SW480 (cell line): ENCODE measurements at places on chromosomes 2 and 18.

DNA sequence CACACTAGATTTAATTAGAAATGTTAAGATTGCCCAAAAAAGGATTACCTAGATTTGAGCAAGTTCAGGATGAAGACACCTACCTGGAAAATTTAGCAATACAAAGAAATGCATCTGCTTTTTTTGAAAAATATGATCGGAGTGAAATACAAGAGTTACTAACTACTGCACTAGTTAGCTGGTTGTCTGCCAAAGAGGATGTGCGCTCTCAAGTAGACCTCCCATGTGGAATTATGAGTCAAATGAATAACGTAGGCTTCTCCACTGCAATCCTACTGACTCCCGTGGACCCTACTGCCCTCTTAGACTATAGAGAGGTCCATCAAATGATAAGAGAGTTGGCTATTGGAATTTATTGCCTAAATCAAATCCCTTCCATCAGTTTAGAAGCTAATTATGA lies 2.0 kb downstream of the ANKAR start:
- DNase-seq, result no peak

DNA sequence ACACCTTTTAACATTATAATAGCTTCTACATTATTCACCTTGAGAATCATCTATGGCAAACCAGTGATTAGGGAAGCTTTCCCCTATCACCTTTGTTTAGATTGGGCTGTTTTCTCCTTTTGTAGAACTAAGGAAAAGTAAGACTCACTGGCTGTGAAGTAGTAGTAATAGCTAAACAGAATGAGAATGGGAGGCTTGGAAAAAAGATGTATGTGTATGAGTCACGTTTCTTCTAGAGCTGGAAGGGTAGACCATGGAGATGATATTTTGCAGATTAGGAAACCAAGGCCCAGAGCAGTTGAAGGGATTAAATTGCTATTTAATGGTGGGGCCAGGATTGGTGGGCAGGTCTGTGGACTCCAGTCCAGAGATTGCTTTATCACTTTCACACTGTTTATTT lies 214.5 kb downstream of the MCFD2 start:
- DNase-seq, result no peak

GRCh38 chr2:70360661-70361270 lies 58.9 kb upstream of the FAM136A start:
- DNase-seq, result peak; percentile 95

GRCh38 chr2:168662651-168663208 lies 139.7 kb upstream of the NOSTRIN start:
- peak; percentile 11 for DNase-seq

GRCh38 chr18:48851599-48851960 lies 99.2 kb downstream of the SMAD7 start:
- no peak for DNase-seq

DNA sequence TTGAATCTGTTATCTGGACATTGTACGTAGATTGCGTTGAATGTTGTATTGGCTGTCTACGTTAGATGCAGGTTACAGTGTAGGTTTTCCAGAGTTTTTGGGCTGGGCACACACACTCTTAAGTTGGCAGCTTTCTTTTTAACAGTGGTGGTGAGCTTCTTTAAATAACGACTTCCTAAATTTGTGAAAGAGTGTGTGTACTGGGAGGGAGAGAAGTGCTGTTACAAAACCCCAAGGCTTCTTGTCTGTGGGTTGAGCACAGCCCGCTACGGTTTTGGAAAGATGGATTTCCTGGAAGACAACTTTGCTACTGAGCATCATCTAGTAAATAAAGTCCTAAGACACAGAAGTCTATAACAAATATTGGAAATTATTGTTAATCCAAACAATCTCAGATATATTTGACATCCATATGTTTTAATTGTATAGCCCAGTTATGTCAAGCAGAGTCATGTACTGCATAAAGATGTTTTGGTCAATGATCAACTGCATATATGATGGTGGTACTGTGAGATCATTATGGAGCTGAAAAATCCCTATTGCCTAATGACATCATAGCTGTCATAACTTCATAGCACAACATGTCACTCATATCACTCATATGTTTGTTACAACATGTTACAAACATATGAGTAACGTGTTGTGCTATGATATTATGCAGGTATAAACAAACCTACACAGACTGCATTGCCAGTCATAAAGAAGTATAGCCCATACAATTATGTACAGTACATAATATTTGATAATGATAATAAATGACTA lies 7.9 kb upstream of the THUMPD2 start:
- DNase-seq, result no peak

GRCh38 chr2:104521247-104521646 lies 332.7 kb upstream of the POU3F3 start:
- DNase-seq, result peak; percentile 35

DNA sequence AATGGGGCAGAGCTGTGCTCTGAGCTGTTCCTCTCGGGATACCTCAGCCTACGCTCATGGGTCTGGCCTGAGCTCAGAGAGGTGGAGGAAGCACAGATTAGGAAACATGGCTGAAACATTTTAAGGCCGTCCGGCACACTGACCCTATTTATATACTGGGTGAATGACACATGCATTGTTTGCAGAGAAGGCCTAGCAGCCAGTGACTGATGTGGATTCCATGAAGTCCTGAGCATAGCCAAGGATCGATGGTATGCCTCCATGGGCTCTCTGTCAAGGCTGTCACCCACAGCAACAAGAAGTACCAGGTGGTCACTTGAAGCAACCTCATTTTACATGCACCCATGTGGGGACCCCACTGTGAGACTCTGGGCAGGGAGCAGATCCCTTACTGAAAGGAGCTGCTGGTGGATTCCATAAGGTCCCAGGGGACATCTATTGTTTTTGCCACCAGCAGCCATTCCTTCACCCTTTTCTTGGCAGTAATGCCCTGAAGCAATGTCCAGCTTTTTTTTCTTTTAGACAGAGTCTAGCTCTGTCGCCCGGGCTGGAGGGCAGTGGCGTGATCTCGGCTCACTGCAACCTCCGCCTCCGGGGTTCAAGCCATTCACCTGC lies 8.4 kb downstream of the PTMA start:
- no peak for DNase-seq

DNA sequence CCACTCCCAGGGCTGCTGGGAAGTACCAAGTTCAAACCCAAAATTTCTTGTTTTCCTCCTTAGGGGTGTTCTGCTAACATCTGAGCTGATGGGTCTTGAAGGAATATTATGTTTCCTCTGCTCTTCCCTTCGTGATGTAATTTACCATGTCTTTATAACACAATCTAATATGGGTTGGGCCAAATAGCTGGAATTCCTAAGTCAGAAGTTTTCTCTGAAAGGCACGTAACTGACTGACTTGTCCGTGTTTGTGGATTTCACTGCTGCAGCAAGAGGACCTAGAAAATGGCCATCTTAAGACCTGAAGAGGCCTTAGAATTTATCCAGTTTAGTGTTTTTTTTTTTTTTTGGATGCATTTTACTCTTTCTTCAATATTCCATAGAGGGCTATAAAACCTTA lies 256.7 kb downstream of the DCDC2C start:
- no peak for DNase-seq

- DNase-seq, result no peak
These were observed 272.8 kb downstream of the CYRIA start for GRCh38 chr2:16392647-16393499.

DNA sequence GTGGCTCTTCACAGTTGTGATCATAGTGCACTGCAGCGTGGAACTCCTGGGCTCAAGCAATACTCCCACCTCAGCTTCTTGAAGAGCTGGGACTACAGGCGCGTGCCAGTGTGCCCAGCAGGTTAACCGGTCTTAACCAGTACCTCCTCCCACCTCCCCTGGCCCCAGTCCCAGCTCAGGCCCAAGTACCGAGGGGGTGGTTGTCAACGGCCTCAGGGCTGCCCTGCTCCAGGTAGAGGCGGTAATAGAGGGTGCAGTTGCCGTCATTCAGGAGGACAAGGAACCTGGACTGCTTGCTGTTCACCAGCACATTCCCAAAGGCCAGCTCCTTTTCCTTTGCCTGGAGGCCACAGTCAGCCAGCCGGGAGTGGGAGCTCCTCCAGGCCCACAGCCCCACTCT lies 19.7 kb downstream of the CFAP65 start:
- no peak for DNase-seq

GRCh38 chr2:189595417-189595816 lies 14.8 kb upstream of the SLC40A1 start:
- no peak for DNase-seq

DNA sequence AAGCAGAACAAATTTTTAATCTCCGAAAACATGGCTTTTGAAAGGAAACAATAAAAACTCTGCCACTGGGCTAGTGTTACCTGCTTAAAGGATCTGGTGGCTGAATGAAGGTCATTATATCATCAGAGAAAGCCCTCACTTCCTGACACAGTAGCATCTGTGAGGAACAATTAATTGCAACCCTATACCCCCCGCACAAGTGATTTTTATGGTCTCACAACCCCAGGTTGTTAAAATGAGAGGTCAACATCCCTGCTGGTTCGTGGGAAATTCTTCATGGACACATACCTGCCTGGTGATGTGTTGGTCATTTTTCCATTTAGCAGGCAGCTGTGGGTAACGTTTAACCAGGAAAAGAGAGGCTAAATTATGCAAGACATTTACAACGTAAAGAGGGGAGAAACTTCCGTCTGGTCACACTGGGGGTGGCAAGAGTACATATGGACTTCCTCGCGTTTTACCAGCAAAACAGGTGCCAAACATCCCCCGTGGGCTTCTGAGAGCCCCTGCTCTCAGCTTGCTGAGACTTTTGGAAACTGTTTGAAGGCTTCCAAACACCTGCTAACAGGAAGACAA lies 29.2 kb downstream of the NIFK start:
- peak; percentile 86 for DNase-seq

- peak; percentile 16 for DNase-seq
These were observed 476.3 kb downstream of the TRIB2 start for GRCh38 chr2:13193075-13193474.
